ENCODE measurements at places on chromosomes 1 and 21. TPM values are rescaled to one million over a fixed set of nuclear protein-coding genes. Genes with fewer than 3 reads are reported as not detected.

Gene DUSP23
- 57.1 TPM for total RNA-seq

Gene OVAAL
- not detected for total RNA-seq

Gene DSCAM
- total RNA-seq = not detected

Gene CNIH3
- 0.39 TPM for total RNA-seq

Gene TINAGL1
- 1,345 TPM for total RNA-seq

Gene SAMSN1
- 0.33 TPM for total RNA-seq

Gene LRP8
- 25.3 TPM for total RNA-seq
